IMR-90 (cell line): ENCODE measurements at places on chromosomes 5 and 9. TPM values are rescaled to one million over a fixed set of nuclear protein-coding genes. Genes with fewer than 3 reads are reported as not detected.

GRCh38 chr5:65263321-65263720 lies 218.4 kb downstream of the ADAMTS6 start:
- DNase-seq, result peak; percentile 20

- DNase-seq, result no peak
These were observed 234.7 kb downstream of the HSPA4 start for GRCh38 chr5:133286483-133286882.

DNA sequence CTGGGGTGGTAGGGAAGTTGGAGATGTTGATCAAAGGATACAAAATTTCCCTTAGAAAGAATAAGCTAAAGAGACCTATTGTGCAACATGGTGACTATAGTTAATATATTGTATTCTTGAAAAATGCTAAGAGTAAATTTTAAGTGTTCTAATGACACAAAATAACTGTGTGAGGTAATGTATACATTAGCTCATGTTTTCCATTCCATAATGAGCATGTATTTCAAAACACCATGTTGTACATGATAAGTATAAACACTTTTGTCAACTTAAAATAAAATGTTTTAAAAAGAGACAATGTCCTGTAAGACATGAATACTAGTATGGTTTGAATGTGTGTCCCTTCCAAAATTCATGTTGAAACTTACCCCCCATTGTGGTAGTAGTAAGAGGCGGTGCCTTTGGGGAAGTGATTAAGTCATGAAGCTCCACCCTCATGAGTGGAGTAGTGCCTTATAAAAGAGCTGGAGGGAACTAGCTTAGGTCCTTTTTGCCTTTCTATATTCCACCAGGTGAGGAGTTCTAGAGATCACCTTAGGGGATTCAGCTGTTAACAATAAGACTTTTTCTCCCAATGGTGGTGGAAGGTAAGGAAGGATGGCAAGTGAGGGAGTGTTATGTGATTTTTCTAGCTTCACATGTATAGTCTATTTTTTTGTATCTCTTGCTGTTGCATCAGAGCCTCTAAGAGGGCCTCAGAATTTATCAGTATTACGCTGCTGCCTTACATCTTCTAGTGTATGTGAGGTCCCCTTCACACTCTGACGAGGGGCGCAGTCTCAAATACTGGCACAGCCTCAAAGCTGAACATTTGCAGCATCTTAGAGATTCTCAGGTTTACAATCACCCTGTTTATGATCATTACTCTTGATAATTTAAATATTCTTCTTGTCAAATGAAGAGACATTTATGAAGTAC lies 94.9 kb upstream of the NREP start:
- DNase-seq, result peak; percentile 52

- DNase-seq, result no peak
These were observed 1802.5 kb downstream of the EFNA5 start for GRCh38 chr5:105868038-105868780.

DNA sequence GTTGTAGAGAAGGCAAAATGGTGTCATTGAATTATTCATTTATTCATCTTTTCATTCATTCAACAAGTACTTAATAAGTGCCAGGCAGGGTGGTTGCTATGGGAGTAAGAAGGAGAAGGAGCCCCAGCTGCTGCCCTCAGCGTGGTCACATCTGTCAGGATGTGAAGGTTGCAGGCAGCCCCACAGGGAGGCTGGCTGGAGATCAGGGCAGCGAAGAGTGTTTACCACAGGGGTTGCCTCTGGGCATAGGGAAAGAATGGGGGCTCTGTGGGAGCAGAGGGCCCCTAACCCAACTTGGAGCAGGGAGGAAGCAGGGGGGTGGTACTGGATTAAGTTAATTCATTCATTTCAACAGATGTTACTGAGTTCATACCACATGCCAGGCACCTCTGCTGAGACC lies 6.0 kb downstream of the PCDH12 start:
- DNase-seq, result no peak

- DNase-seq, result peak; percentile 0
These were observed 83.7 kb downstream of the HINT1 start for GRCh38 chr5:131081374-131081773.

GRCh38 chr5:159257007-159257406 lies 6.1 kb upstream of the UBLCP1 start:
- no peak for DNase-seq

GRCh38 chr5:151357792-151358191 lies 10.4 kb upstream of the SLC36A2 start:
- no peak for DNase-seq

DNA sequence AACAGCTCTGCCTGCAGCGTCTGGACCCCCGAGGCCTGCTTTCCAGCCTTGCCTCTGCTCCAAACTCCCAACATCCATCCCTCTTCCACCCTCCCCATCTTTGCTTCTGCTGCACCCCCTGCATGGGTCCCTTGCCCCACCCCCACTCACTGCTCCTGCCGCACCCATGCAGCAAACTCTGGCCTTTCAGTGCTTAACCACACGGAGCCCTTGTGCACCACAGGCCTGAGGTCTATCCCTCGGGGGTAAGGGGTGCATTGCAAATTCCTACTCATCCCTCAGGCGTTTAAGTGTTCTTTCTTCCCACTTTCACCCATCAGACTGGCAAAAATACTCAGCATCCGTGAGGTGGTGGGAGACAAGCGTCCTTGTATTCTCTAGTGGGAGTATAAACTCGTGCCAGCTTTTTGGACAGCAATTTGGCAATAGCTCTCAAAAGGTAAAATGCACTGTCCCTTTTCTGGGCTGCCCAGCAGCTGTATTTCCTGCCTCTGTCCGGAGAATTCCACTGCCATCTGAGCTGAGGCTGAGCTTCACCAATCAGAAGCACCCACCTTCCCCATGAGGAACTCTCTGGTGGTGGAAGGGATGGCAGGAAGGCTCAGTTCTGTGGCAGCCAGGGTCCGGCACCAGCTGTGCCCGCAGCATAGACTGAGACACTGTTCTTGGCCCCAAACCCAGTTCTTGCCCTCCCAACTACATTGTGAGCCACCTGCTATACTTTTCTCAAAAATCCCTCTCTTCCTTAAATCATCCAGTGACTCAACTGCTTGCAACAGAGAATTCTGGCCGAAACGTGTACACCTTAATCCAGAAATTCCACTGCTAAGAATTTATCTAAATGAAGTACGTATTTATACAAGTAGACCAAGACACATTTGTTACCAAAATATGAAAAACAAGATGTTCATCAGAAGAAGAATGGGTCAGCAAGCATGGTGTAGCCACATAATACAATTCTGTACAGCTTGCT lies 15.0 kb downstream of the PSMB7 start:
- DNase-seq, result peak; percentile 44

DNA sequence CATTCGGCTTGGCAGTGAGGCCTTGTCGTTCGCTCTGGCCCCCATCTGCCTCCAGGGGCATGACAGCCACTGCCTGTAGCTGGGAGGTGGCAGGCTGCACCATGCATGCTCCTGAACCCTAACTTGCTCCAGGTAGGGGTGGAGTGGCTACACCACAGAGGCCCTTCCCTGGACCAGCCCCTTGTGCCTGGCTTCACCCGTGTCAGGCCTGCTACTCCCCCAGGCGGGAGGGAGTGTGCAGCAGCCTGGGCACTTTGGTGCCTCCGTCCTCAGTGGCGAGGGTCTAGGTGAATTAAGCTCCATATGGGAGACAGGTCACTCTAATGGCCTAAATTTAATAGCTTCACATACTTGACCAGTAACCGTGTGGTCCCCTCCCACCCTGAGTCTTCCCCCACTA lies 59.4 kb upstream of the LMX1B start:
- no peak for DNase-seq

DNA sequence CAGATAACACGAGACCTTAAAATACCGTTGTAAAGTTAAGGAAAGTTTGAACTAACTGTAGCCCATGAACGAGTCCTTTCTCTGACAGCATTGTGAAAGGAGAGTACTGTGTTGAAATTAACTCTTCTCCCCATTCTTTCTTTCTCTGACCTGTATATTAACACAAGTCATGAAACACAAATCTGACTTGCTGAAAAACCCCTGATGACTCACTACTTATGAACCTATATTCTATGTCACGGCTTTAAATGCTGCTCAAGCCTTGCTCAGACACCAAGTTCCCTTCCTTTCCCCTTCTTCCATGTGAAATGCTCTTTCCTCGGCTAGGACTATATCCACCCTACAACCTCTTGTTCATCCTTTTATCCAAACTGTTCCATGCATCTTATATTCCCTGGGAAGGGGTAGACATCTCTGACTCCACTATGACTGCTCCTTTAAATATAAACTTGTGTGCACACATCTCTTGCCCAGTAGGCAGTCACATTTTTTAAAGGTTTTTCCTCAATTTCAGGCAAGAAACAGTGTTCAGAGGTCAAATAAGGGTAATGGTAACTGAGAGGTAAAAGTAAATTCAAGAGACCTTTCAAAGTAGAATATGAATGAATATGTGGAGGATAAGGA lies 142.9 kb downstream of the NFIB start:
- DNase-seq, result peak; percentile 83

The INSL4 gene
- total RNA-seq, result not detected in 2 replicates

The MTRR gene
- 30.6 and 33.2 TPM in 2 replicates for total RNA-seq

The CDHR2 gene
- total RNA-seq, result not detected in 2 replicates

The PLEKHG4B gene
- total RNA-seq, result 1.1 TPM in 2 replicates
